Smooth muscle cell of the pulmonary artery (primary cell): ENCODE measurements at places on chromosomes 1 and 21. TPM values are rescaled to one million over a fixed set of nuclear protein-coding genes. Genes with fewer than 3 reads are reported as not detected.

The C8A gene
- not detected in 2 replicates for total RNA-seq

The ERG gene
- total RNA-seq = 10.8 and 26.9 TPM in 2 replicates

The TAL1 gene
- total RNA-seq = 0.07 and 0.91 TPM in 2 replicates

The PGBD5 gene
- total RNA-seq = 0.17 and 0.20 TPM in 2 replicates

The CLEC20A gene
- total RNA-seq = not detected in 2 replicates

The KRTAP19-3 gene
- not detected in 2 replicates for total RNA-seq

The FAM151A gene
- not detected in 2 replicates for total RNA-seq

The SYNC gene
- 44.2 and 97.6 TPM in 2 replicates for total RNA-seq

The CR2 gene
- total RNA-seq = not detected in 2 replicates

The RAD54L gene
- 1.8 and 2.5 TPM in 2 replicates for total RNA-seq

The FAM20B gene
- 61.5 and 63.0 TPM in 2 replicates for total RNA-seq

The PFKFB2 gene
- total RNA-seq = 5.5 and 9.5 TPM in 2 replicates

The SLC44A3 gene
- 2.2 and 2.7 TPM in 2 replicates for total RNA-seq

The ANGPTL1 gene
- total RNA-seq = 6.1 and 16.4 TPM in 2 replicates

The NID1 gene
- total RNA-seq = 94.4 and 175 TPM in 2 replicates

The CSF1 gene
- total RNA-seq = 53.5 and 61.1 TPM in 2 replicates

The GJA5 gene
- 2.9 and 38.4 TPM in 2 replicates for total RNA-seq

The TMEM201 gene
- total RNA-seq = 4.2 and 7.3 TPM in 2 replicates

The ZMYND12 gene
- total RNA-seq = 1.3 and 1.9 TPM in 2 replicates

The RGS16 gene
- 2.8 and 3.1 TPM in 2 replicates for total RNA-seq

The IPP gene
- 13.7 and 16.0 TPM in 2 replicates for total RNA-seq

The S100A7A gene
- not detected in 2 replicates for total RNA-seq
